Activated T-helper 1 cell treated with anti-CD3 and anti-CD28 coated beads, Interleukin-2, amount 50 U/mL, for 16 hours (primary cell): ENCODE measurements at places on chromosomes 2 and 18.

DNA sequence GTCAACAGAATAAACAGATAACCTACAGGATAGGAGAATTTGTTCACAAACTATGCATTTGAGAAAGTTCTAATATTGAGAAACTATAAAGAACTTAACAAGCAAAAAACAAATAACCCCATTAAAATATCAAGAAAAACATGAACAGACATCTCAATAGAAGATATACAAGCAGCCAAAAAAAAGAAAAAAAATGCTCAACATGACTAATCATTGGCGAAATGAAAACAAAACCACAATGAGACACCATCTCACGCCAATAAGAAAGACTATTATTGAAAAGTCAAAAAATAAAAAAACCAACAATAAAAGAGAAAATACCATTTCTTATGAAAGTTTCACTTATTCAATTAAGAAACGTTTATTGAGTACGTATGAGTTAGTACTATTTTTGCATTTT, 800.5 kb downstream of the CBLN2 start:
- no peak for DNase-seq

DNA sequence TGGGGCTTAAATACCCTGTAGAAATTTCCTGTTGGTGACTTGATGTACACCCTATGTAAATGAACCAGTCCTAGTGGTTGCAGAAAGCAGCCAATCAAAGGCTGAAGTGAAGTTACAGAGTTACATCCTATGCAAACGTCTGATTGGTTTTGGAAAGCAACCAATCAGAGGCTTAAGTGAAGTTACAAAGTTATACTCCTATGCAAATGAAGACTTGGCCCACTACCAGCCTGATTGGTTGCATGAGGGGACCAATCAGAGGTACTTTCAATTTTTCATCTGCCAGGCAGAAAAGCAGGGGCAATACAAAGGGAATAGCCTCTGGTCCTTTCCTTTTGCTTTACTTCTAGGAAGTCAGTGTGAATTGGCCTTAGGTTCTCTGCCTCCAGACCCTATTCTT, 13.6 kb upstream of the ZNF397 start:
- no peak for DNase-seq

GRCh38 chr2:43879261-43879660, 40.5 kb downstream of the ABCG8 start:
- no peak for DNase-seq

GRCh38 chr2:234219046-234219310, 168.5 kb downstream of the SPP2 start:
- no peak for DNase-seq

DNA sequence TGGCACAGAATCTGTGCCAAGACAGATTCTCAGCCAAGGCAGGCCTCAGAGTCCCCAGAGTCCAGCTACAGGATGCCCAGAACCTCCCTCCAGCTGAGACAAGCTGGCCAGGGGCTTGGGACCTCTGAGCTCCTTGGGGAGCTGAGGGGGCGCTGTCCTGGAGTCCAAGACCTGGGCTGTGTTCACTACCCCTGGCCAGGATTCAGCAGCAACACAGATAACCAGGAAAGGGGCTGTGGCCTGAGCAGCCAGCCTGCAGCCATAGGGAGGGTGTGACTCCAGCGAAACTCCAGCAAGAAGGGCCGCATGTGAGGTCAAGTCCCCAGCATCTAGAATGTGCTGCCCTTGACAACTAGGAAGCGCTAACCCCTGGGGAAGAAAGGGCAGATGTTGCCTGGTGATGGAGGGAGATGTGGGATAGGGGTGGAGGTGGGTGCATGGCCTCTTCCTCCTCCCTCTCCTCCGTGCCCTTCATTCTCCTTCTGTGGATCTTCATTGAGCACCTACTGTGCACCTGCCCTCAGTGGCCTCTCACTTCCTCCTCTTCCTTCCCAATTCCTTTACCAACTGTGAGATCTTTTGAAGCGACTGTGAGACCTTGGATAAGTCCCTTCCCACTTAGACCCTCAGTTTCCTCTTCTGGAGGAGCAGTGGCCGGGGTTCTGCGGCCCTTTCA, 7.7 kb upstream of the ARID5A start:
- no peak for DNase-seq

DNA sequence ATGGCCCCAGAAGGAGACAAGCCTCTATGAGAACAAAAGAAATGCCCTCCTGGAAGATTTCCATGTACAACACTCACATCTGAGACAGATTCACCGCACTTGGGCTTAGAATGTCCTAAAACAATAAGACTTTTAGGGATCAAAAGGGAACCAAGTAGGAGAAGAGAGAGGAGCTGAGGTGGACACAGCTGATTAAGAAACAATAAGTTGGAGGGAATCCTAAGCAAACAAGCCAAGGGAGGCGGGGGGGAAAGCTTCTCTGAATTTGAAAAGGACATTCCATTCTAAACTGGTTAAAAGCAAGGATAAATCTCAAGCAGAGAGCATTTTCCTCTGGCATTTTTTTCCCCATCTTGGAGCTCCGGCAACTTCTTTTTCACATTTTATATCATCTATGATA, 9.9 kb downstream of the ACVR1 start:
- no peak for DNase-seq

DNA sequence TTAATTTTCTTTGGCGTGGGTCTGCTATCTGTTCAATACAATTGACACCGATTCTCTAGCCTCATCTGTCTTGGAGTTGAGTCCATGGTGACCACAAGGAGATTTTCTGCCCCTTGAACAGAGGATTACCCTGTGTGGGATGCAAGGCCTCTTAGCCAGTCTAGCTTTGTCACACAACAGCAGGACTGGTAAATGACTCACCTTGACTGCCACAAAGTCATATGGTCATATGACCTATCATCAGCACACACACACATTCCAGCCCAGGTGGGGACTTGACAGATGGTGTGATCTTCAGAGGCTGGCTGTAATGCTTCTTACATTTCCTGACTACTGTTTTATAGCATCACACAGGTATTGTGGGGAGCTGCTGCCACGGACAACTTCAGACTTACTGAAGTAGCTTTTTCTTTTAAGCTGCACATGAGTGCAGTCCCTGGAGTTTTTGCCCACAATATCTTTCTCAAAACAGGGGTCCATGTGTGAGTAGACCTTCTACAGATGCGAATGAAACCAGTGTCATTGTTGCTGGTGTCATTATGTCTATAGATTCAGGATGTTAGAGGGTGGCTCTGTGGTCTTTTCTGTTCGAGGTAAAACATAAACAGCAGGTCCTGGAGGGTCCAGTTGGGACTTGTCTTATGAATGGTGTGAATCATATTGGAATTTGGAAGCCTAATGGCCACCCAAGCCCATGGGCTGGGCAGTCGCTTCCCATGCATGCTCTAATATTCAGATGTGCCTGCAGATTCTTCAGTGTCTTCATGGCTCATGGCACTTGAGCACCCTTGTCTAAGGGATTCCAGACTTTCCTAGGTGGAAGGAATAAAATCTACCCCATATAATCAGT, 18.6 kb upstream of the ACOXL start:
- DNase-seq: no peak

- DNase-seq: no peak
Measured at GRCh38 chr2:2623939-2624338, 292.9 kb upstream of the MYT1L start.

- DNase-seq: no peak
Measured at GRCh38 chr2:1744446-1745170, at the start of gene PXDN. PXDN (minus strand) TSS chr2:1744515; CDS start chr2:1744455, 60 bp downstream.

GRCh38 chr2:164522561-164522981, 98.7 kb downstream of the GRB14 start:
- no peak for DNase-seq

DNA sequence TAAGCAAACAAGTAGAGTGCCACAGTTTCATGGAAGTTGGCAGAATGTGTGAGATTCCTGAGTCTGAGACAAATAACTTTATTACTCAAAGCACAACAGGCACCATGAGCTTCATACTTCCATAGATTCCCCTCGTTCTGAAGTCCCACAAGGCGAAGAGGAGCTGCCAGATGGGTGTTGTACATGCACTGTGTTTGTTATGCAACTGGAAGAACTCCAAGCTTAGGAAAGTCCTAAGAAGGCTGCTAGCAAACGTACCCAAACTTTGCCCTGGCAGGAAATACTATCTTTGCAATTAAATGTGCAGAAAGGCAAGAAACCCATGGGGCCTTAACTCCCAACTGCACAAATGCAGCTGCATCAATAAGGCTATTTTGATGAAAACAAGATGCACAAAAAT, 1.6 kb upstream of the GCA start:
- DNase-seq: no peak
